Liver (tissue), 10 donors: ENCODE measurements at places on chromosomes 1 and 21. TPM values are rescaled to one million over a fixed set of nuclear protein-coding genes. Genes with fewer than 3 reads are reported as not detected.
A peak's percentile ranks its signal among the peaks of the same experiment; 100 is the strongest.

DNA sequence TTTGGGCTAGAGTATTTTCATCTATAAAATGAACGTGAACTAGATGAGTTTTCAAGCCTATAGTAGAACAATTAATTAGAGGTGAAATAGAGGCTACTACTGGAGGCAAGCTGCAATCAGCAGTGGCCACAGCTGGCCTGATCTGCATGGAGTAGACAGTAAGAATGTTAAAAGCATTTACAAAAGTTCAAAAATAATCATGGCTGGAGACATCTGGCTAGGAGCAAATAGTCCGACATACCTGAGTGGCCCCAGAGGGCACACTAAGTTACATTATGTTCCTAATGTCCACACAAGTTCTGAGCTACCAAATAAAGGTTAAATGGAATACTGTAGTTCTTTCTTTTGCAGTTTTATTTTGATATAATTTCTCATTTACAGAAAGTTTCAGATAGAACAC, 28.0 kb downstream of the MPZL1 start:
- DNase-seq = no peak

DNA sequence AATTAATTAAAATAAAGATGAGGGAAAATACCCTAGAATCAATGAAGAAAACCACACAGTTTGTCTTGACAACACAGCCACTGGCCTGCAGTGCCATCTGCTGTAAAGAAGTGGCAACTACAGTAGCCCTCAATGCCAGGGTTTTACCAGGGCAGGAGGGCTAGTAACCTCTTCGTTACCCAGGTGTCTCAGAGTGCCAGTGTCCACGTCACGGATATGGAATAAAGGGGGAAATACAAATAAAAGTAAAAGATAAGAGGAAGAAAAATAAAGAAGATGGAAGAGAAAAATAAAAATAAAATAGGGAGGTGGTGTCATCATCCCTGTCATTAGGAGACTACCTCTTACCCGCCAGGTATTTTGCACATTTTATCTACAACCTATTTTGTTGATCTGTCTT, 14.2 kb upstream of the SLC44A3 start:
- DNase-seq = peak; percentile 57

GRCh38 chr1:41704196-41704595, 214.5 kb downstream of the HIVEP3 start:
- no peak for DNase-seq

DNA sequence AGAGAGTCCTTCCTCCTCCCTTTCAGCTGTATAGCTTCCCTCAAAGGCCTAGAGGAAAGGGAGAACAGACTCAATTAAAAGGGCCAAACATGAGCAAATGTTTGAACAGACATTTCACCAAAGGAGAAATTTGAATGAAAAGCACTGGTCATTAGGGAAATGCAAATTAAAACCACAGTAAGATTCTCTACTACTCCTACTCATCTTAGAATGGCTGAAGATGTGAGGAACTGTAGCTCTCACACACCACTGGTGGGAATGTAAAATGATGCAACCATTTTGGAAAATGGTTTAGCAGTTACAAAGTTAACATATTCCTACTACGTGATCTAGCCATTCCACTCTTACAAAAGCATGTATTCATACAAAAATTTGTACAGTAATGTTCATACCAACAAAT, 253.0 kb upstream of the HOOK1 start:
- no peak for DNase-seq

DNA sequence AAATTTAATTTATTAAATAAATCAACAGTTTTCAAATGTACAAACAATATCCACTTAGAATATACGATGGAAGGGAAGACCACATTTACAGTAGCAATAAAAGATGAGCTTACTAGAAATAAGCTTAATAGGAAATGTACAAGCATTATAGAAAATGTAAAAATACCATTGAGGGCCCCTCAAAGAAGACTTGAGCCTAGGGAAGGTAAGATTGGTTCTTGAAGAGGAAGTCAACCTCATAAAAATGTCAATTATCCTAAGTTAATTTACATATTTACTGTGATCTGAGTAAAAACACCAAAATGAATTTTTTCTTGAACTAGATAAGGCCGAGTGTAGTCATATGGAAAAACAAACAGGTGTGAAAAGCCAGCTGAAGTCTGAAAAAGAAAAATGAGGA, 39.7 kb upstream of the TRIM67 start:
- no peak for DNase-seq

- no peak for DNase-seq
These were observed 5.7 kb upstream of the FYB2 start for GRCh38 chr1:56824938-56825337.

GRCh38 chr1:56444960-56445646, 134.3 kb downstream of the PLPP3 start:
- no peak for DNase-seq

DNA sequence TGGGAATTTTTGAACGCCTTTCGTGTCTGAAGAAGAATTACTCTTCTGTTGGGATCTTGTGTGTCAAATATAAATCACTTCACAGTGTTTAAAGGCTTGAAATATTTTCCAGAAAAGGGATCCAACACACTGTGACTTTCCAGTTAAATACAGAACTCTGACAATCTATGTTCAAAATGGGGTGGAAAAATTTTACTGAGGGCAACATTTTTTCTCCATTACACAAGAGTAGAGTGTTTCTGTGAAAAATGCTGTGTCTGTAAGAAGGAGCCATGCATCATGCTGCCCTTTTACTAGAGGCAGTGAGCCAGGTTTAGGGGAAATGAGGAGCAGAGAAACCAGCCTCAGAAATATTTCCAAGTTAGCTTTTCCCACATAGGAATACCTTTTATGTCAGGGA, 86.5 kb downstream of the VPS13D start:
- no peak for DNase-seq

- DNase-seq = peak; percentile 21
These were observed 20.1 kb upstream of the PTPRF start for GRCh38 chr1:43510621-43511020.

- no peak for DNase-seq
These were observed 64.3 kb upstream of the EPS8L3 start for GRCh38 chr1:109827986-109828385.

DNA sequence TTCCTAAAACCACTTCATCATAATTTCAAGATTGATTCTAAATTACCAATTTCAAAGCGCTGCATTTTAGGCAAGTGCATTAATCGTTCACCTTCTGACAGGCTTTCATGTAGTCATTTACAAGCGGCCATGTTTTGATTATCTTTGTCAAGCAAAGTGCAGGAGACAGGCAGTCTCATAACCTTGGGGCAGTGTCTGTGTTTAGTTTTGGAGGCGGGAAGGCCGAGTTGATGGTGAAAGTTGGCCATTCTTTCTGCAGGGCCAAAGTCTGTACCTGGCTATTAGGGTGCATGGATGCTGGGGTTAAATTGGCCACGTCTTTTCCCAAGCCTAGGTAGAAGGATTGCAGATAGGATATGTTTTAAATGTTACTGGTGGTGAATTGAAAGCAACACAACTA, 2.9 kb downstream of the AGPAT3 start:
- DNase-seq = no peak

DNA sequence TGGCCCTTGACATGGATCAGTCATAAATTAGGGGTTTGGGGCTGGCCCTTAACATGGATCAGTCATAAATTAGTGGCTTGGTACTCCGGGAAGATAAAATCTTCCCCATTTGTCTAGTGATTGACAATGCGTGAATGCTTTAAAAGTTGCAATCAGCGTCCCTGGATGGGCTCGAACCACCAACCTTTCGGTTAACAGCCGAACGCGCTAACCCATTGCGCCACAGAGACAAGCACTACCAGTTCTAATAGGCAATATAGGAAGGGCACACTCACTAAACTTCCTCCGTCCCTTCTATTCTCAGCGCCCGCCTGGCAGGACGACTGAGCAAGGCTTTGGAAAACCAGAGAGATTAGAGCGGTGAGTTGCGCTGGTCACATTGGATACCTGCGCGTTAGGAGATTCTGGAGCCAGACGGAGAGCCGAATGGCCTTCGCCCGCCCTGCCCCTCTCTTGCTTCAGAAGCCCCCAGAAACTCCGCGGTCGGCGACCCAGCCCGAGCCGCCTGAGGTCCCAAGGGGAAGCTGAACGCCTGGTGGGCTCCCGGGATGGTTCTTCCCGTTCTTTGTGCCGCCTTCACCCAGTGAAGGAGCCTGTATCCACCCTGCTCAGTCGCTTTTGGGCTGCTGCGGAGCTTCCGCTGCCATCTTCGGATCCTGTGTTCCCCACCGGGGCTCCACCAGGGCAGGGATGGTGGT, 235.9 kb downstream of the FAM72C start:
- DNase-seq = no peak

DNA sequence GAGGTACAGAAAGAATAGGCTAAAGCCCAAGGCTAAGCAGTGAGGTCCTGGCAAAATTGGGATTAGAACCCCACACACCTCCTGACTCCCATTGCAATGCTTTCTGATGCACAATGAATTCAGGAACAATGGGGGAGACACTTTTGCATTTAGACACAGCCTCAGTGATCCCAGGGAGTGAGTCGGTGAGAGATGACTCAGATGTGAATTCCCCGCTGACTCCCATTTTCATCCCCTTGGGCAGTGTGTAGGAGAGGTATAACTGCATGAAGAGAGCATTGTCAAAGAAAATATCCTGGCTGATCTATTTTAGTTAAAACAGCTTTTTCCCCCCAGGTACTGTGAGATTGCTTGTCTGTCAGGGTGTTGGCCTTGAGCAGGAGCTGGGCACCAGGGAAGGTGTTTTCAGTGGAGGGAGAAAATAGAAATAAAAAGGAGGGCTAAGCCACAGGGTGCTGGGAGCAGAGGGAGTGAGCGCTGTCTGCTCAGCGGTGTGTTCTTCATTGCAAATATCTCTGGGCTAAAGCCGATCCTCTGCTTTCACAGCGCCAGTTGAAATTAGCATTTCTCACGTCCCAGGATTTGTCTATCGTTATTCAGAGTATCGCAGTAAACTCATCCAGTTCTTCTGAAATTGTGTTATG, 247.7 kb upstream of the PTBP2 start:
- DNase-seq = no peak

DNA sequence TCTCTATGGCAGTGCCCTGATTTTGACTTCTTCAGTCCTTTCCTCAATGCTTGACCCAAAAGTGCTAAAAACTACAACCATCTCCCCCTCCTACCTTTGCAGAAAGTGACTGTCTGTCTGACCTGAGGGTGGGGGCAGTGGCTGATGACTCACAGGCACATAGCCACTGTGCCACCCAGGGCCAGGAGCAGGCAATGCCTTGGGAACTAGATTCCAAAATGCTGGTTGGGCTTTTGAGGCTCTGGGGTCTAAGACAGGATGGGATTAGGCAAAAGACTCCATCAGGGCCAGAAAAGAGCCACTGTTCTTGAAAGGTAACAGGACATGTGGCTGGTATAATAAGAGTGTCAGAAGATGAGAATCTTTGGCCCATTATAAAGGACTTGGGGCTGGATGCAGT, 129.5 kb upstream of the KIAA0040 start:
- no peak for DNase-seq

- no peak for DNase-seq
These were observed 29.8 kb downstream of the TTC13 start for GRCh38 chr1:230948903-230949302.

DNA sequence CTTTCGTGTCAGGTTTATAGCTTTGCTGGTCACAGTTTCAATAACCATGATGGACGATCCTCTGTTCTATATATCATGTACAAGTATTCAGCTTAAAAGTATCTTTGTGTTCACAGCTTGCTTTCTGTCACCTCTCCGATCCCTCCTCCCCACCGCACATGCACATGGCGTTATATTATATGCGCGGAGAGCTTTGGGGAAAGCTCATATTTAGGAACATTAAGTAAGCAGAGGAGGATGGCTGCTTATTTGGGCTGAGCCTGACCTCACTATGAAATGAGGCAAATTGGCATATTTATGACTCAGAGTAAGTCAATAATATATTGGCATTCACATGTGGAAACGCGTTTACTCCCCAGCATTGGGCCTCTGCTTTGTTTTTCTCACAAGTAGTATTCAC, 360.5 kb downstream of the HLX start:
- DNase-seq = no peak

GRCh38 chr1:161177936-161178244, 583 bp upstream of the B4GALT3 start:
- DNase-seq = no peak

- DNase-seq = no peak
These were observed 5.4 kb upstream of the NUAK2 start for GRCh38 chr1:205326812-205327466.

The OR2T35 gene
- not detected for polyA plus RNA-seq

The HTR6 gene
- not detected for polyA plus RNA-seq

The S100A14 gene
- polyA plus RNA-seq = 2.3 TPM

The GPR52 gene
- not detected for polyA plus RNA-seq
